ENCODE measurements at places on chromosomes 7 and 10. TPM values are rescaled to one million over a fixed set of nuclear protein-coding genes. Genes with fewer than 3 reads are reported as not detected.
A peak's percentile ranks its signal among the peaks of the same experiment; 100 is the strongest.

GRCh38 chr10:79323602-79324001 is 23.7 kb upstream of the PPIF start:
- no peaks in the 10 kb centered on the region for H3K4me1 ChIP-seq
- no peak overlapping the region for H3K27ac ChIP-seq
- DNase-seq = no peak

The C10orf53 gene
- not detected for total RNA-seq

DNA sequence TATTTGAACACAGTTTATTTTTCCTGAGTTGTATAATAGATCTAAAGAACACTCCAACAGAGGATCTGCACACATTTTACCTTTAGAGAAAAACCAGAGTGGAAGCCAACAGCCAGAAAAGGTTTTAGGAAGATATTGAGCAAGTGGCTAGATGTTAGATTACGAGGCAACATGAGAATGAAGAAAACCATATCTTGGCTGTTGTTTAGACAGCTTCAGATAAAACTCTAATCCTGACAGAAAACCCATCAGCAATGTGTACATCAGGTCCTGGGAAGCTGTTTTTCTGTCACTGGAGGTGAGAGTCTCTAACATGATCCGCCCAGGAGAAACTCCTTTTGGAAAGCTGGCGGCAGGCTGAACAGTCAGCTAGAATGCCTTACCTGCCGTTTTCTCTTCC is 159.5 kb downstream of the SPAG6 start:
- H3K4me3 ChIP-seq = no peak overlapping the region
- no peak overlapping the region for H3K27ac ChIP-seq
- no peaks in the 10 kb centered on the region for H3K27me3 ChIP-seq
- no peak for DNase-seq

- no peaks in the 10 kb centered on the region for H3K27me3 ChIP-seq
- no peaks in the 10 kb centered on the region for H3K36me3 ChIP-seq
- peak; percentile 8 for DNase-seq
- H3K4me3 ChIP-seq = no peak overlapping the region
These were observed 176.9 kb downstream of the SEMA3A start for GRCh38 chr7:84017651-84018050.

The FAM221A gene
- total RNA-seq = 26.2 TPM

- H3K27me3 ChIP-seq = no peaks in the 10 kb centered on the region
- no peak overlapping the region for H3K27ac ChIP-seq
- peak; percentile 56 for DNase-seq
- peaks cover 38% of the 10 kb centered on the region for H3K4me1 ChIP-seq
- H3K36me3 ChIP-seq = no peaks in the 10 kb centered on the region
These were observed 437.5 kb downstream of the PLXNA4 start for GRCh38 chr7:132138817-132139216.

DNA sequence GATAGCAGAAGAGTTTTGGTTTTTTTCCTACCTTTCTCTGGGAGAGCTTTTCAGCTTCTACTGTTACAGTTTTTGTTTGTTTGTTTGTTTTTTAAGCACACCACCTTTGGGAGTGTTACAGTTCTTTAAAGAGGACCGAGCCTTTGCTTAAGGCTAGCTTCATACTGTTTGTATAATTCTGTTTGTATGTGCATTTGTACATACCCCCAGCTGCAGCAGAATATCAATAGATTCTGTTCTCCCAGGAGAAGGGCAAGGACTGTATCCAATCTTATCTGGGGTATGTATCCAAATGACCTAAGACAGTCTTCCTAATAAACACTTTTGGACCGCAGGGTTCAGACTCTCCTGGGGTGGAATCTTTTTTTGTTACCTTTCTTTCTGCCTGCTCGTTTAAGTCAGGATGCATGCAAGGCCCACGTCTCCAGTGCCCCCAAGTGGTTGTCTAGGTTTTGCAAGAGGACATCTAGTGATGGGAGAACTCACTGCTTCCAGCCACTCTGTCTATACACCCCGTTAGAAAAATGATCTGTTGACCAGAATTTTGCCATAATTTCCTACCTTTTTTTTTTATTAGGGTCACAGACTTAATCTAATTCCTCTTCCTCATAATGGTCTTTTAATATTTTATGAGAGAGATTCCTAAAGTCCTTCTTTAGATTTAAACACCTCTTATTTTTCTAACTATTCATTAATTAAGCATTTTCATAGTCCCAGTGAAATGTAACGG is 23.9 kb downstream of the NRF1 start:
- no peaks in the 10 kb centered on the region for H3K36me3 ChIP-seq
- peak overlapping the region; percentile 9 for H3K27ac ChIP-seq
- DNase-seq = peak; percentile 78
- peaks cover 4% of the 10 kb centered on the region for H3K4me1 ChIP-seq
- H3K27me3 ChIP-seq = no peaks in the 10 kb centered on the region
- no peak overlapping the region for H3K4me3 ChIP-seq

DNA sequence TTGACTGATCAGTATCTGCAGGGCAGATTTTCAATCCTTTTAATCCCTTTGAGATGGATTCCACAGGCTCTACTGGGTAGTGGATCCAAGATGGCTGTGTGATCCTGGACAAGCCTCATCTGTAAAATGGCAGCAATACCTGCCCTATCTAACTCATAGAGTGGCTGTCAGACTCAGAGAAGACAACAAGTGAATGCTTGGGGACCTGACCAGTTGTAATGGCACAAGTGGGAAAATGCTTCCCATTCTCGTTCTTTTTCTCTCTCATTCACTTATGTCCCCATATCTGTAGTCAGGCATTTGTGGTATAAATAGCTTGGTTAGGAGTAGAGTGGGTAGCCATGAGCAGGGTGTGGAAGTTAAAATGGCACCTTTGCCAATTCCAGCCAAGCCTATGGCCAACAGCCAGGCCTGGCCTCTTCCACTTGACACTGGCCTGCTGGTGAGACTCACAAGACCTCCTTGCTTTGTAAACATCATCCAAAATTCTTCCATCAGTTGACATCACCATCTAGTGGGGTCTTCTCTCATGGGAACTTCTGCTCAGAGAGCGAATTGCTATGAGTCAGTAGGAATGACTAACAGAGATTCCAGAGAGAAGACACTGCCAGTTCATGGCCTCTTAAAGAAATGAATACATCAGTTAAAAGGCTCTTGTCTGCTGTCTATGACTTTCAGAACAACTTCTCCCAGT is 150.1 kb downstream of the PLPP4 start:
- no peak overlapping the region for H3K27ac ChIP-seq
- H3K4me3 ChIP-seq = no peak overlapping the region
- no peak for DNase-seq
- H3K4me1 ChIP-seq = peaks cover 20% of the 10 kb centered on the region

The ALKBH4 gene
- 50.7 TPM for total RNA-seq

DNA sequence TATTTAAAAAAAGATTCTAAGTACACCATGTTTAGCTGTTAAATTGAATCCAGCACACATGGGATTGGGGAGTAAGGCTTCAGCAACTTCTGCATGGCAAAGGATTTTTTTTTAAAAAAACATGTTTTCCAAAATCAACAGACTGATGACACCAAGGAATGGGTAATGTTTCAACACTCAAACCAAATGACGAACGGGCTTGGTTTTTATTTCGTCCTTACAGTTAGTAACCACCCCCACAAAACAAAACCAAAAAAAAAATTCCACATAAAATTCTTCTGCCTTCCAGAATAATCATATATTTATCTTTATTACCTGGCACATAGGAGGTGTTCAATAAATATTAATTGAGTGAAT is 45.7 kb downstream of the ICA1 start:
- H3K27ac ChIP-seq = no peak overlapping the region
- no peaks in the 10 kb centered on the region for H3K27me3 ChIP-seq
- no peak overlapping the region for H3K4me3 ChIP-seq
- H3K36me3 ChIP-seq = no peaks in the 10 kb centered on the region
- H3K4me1 ChIP-seq = peaks cover 18% of the 10 kb centered on the region

GRCh38 chr10:113616244-113617074 is 47.4 kb downstream of the NRAP start:
- peaks cover 53% of the 10 kb centered on the region for H3K4me1 ChIP-seq
- H3K27me3 ChIP-seq = peaks cover 25% of the 10 kb centered on the region
- no peaks in the 10 kb centered on the region for H3K36me3 ChIP-seq
- peak overlapping the region; percentile 16 for H3K4me3 ChIP-seq

- H3K27me3 ChIP-seq = no peaks in the 10 kb centered on the region
- no peak for DNase-seq
- no peak overlapping the region for H3K4me3 ChIP-seq
These were observed 81.4 kb upstream of the LAMB4 start for GRCh38 chr7:108211382-108212201.

- no peak overlapping the region for H3K27ac ChIP-seq
- H3K4me3 ChIP-seq = no peak overlapping the region
- no peaks in the 10 kb centered on the region for H3K27me3 ChIP-seq
These were observed 384.0 kb downstream of the RPS24 start for GRCh38 chr10:78417425-78418370.

The GLI3 gene
- 33.0 TPM for total RNA-seq

The CRHR2 gene
- 0.19 TPM for total RNA-seq
